Stimulated activated CD4-positive, alpha-beta T cell treated with anti-CD3 and anti-CD28 coated beads, TNF-alpha, amount 100 ng/mL, for 24 hours (primary cell): ENCODE measurements at places on chromosomes 1 and 21.

DNA sequence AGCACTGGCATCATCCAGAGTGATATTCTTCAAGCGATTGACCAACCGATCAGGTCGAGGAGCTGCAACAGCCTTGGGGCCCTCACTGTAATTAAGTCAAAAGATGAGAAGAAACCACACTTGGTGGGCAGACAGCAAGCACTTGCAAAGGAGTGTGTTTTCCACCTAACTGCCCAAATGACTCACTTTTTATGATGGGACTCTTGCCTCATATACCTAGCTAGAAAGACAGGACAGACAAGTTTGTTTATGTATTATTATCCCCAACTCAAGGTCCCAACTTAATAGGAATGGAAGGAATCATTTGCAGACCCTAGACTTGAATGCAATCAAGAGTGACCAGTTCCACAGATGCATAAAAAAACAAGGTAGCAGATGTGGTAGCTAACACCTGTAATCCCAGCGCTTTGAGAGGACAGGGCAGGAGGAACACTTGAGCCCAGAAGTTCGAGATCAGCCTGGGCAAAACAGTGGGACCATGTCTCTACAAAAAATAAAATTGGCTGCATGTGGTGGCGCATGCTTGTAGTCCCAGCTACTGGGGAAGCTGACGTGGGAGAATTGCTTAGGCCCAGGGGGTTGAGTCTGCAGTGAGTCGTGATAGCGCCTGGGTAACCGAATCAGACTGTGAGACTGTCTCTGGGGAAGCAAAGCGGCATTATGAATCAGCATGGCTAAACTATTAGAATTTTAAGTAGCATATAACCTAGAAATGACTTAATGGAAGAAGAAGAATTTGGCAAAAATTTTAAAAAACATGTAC, 2.3 kb upstream of the NRAS start:
- no peak for DNase-seq

GRCh38 chr1:36166136-36166535, 10.2 kb downstream of the MAP7D1 start:
- no peak for DNase-seq

GRCh38 chr21:36471254-36471723, 8.6 kb downstream of the CLDN14 start:
- no peak for DNase-seq

- no peak for DNase-seq
Measured at GRCh38 chr1:214028095-214028494, 40.3 kb downstream of the PROX1 start.

- DNase-seq = no peak
Measured at GRCh38 chr1:61952675-61953074, 210.4 kb downstream of the PATJ start.

DNA sequence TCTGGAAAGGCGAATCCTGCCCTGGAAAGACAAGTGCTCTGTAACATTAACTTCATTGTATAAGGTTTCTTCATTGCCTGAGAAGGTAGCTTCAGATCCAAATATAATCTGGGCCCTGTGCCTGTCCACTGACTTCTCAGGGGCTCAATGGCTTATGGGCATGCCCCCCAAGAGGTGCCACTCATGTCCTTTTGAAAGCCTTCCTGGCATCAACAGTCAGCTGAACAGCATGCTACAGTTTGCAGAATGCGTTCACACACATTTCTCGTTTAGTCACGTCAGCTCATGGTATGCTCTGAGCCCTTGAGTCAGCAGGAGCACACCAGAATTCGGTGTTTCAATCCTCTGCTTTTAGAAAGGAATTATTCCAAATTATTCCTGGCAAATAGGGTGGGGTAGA, 23.8 kb downstream of the TMCC2 start:
- DNase-seq = no peak

DNA sequence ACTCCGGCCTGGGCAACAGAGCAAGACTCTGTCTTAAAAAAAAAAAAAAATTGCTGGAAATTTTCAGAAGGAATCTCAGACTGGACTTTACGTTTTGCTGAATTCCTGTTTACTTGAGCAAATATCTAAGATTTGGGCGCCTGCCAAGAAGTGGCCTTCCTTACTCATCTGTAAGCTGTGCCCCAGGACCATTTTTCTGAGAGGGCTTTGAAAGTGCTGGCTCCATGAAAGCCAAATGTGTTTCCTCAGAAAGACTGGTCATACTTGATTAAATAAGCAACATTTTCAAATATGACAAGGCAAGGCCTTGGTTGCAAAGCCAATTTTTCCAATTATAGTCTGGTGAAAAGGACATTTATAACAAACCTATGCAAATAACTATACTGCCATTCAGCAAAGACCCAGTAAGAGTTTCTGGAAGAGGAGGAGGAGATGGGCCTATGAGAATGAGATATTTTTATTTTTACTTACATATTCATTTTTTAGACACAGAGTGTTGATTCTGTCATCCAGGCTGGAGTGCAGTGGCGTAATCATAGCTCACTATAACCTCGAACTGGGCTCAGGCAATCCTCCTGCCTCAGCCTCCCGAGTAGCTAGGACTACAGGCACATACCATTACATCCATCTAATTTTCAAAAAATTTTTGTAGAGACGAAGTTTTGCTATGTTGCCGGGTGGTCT, 56.3 kb upstream of the HTR1D start:
- no peak for DNase-seq

DNA sequence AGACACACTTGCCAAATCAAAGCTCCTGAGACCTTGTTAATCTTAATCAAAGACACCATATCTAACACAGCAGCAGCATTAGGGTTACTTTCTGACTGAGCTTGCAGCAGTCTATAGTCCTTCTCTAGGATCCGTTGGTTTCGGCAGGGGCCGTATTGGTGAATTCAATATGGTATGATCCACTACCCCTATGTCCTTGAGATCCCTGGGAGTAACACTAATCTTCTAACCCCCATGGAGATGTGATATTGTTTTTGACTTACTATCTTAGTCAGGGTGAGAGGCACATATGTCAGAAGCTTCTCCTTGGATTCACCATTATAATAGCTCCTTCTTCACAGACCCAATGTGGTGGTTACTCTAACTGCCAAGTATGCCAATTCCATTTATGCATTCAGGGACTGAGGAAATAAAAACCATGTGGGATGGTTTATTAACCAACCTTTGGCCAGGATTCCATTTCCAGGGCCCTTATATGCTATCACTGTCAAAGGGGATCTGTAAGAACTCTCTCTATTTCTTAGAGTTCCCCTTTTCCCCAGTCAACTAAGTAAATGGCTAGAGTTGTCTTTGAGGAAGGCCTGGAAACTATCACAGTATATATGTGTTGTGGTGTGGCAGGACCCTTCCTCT, 673.6 kb upstream of the USP24 start:
- no peak for DNase-seq
